AG10803 (cell line): ENCODE measurements at places on chromosomes 1 and 21.

DNA sequence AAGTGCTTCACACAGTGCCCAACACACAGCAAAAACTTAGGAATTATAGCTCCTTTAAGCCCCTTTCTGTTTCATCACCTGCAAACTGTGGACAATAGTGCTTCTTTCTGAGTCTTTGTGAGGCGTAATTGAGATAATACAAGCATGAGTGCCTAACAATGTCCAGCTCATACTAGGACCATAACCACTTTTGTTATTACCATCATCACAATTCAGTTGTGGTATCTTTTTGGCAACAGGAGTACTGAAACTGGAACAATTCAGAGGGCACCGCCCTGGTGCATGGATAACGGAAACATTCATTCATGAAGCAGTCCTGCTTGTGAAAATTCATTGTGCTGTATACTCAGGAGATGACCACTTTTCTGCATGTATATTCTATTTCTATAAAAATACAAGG is 18.2 kb downstream of the DNAJC11 start:
- DNase-seq: no peak

GRCh38 chr1:33327587-33328325 is 6.9 kb upstream of the A3GALT2 start:
- DNase-seq: peak; percentile 99

DNA sequence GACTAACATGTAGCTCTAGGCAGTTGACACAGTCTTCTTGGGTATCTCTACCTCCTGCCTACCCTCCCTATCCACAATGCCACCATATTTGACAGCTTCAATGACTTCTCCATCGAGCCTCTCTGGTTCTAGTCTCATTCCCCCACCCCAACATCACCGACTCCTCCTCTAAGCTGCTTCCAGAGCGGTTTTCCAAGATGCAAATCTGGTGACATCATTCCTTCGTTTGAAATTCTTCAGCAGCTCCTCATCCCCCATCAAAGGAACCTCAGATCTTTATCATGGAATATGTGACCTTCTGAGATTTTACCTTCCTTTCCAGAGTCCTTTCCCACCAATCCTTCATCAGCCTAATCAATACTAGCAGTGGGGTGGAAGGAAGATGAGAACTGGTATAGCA is 352.4 kb upstream of the RUNX1 start:
- peak; percentile 43 for DNase-seq

GRCh38 chr1:93708734-93709481 is 27.3 kb upstream of the BCAR3 start:
- DNase-seq: no peak

DNA sequence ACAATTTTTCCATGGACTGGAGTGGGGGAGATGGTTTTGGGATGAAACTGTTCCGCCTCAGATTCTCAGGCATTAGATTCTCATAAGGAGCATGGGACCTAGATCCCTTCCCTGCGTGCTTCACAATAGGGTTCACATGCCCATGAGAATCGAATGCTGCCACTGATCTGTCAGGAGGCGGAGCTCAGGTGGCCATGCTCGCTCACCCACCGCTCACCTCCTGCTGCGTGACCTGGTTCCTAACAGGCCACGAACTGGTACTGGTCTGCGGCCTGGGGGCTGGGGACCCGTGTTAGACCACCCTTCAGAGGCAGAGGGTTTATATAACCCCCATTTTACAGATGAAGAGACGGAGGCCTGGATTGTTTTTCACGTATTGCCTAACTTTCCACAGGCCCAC is 16.3 kb upstream of the SRSF4 start:
- DNase-seq: no peak

- peak; percentile 47 for DNase-seq
Observed at GRCh38 chr1:179153217-179153616, 71.3 kb downstream of the TOR3A start.

- no peak for DNase-seq
Observed at GRCh38 chr1:55143684-55144083, 71.5 kb downstream of the USP24 start.

- no peak for DNase-seq
Observed at GRCh38 chr1:246564839-246565750, 966 bp downstream of the TFB2M start.

- DNase-seq: no peak
Observed at GRCh38 chr21:15207635-15208370, 143.0 kb upstream of the NRIP1 start.

DNA sequence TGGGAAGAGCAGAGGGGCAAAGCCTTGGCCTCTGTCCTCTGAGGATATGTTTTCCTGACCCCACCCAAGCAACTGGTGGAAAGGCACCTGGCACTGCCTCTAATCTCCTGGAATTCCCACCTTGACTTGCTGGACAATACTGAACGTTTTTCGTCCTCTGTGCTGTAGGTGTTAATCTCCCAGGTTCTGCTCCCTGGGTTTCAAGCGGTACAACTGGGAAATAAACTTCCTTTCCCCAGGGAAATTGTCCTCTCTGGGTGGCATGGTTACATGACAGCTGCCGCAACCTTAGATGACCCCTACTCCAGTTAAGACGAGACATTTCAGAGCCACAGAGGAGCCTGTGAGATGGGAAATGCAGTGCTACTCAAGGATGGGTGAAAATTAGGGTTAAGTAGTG is 57.3 kb upstream of the BCAR3 start:
- no peak for DNase-seq

DNA sequence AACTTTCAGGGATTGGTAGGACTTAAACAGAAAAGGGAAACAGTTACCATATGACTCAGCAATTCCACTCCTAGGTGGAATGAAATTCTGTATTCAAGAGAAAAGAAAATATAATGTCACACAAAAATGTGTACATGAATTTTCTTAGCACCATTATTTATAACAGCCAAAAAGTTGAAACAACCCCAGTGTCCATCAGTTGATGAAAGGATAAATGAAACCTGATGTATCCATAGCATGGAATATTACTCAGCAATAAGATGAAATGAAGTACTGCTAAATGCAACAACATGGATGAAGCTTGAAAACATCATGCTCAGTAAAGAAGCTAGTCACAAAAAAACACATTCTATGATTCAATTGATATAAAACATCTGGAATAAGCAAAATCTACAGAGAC is 15.5 kb downstream of the EEIG2 start:
- peak; percentile 78 for DNase-seq

- DNase-seq: no peak
Observed at GRCh38 chr1:174884038-174884437, 115.7 kb upstream of the CACYBP start.

GRCh38 chr1:220438741-220439140 is 89.2 kb upstream of the MARK1 start:
- DNase-seq: no peak

- no peak for DNase-seq
Observed at GRCh38 chr1:67308136-67308535, 463 bp downstream of the IL12RB2 start.

GRCh38 chr1:3828391-3828790 is 28.6 kb downstream of the CEP104 start:
- DNase-seq: no peak

DNA sequence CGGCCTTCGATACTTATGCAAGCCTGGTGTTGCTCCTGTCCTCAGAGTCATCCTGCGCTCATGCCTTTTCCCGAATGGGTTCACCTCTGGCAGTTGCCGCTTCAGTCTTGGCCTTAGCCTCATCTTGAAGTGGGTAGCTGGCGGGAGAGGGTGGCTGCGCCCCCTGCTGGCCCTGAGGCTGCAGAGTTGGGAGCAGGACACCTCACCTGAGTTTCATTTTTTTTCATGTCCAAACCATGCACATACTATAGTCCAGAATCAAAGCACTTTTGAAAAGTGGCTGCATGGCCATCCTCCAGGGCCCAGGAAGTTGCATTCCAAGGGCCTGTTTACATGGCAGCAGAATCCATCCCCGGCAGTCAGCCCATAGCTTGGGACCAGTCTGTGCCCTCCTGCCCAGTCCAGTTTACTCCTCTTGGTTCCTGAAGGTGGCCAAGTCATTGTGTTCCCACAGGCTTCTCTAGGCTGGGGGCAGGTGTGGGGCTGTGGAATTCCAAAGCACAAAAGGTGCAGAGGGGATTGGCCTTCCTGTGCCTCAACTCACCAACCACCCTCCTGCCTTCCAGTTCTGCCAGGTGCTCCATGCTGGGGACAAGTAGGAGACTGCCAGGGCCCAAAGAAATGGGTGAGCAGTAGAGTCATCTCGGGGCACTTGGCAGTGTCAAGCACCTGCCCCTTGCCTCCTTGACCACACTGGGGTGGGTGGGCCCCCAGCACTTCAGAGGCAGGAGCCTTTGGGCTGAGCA is 44.0 kb downstream of the YARS1 start:
- DNase-seq: peak; percentile 72

- peak; percentile 25 for DNase-seq
Observed at GRCh38 chr1:184485751-184486723, 99.2 kb downstream of the C1orf21 start.

- DNase-seq: no peak
Observed at GRCh38 chr1:40754201-40754600, 29.4 kb upstream of the KCNQ4 start.

DNA sequence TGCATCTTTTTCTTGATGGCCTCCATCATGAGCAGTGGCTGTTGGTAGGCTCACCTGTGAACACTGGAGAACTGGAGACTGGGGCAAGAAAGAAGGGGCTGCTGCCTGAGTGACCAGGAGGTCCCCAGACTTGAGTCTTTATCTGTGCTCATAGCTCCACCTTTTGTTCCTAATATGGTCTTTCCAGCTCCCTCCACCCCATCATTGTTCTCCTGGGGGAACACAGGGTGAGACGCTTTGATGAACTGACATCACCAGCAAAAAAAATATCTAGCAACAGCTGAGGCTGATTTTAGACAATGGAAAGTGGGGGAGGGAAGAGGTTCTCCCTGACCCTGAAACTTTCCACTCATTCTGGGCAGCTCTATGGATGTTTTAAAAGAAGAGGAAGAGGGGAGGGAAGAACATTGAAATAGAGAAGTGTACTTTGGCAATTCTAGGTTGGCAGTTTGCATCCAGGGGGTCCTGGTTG is at the start of gene TPM3:
TPM3 (minus strand) TSS at position 111 of the 472 bp plus-strand sequence; CDS start at position 29, 82 bp downstream.
- DNase-seq: no peak

DNA sequence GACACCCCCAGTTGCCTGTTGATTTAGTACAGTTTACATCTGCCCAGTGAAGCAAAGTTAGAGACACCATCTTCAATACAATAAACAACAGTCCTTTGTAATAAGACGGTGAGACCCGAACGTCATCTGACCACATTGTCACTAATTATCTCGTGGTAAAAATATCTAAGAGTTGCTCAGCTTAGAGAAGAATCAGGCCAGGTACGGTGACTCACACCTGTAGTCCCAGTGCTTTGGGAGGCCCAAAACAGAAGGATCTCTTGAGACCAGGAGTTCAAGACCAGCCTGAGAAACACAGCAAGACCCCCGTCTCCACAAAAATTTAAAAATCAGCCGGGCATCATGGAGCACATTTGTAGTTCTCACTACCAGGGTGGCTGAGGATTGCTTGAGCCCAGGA is 53.5 kb downstream of the CD34 start:
- no peak for DNase-seq

- DNase-seq: no peak
Observed at GRCh38 chr1:80769208-80769750, 1031.5 kb upstream of the ADGRL2 start.

GRCh38 chr21:38282921-38283320 is 26.1 kb downstream of the KCNJ15 start:
- peak; percentile 77 for DNase-seq

GRCh38 chr21:31850886-31851285 is 21.9 kb upstream of the HUNK start:
- DNase-seq: no peak

DNA sequence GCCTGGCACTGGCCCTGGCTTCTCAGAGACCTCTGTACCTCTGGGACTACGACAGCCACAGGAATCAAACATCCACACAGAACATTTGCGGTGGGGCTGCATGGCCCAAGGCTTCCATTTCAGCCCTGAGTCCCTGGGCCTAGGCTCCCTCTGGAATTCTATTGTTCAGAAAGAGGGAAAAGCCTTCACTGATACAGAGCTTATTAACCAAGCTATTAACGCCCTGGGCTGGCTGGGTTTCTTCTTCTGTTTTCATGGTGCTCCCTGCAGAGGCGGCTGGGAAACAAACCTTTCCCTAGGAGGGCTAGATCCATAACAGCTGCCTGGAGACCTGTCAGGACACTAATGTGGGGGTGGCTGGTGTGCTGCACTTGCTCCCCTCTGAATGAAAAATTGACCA is 88.2 kb downstream of the KAZN start:
- DNase-seq: no peak

- DNase-seq: no peak
Observed at GRCh38 chr1:227125929-227126545, 185.9 kb downstream of the COQ8A start.

DNA sequence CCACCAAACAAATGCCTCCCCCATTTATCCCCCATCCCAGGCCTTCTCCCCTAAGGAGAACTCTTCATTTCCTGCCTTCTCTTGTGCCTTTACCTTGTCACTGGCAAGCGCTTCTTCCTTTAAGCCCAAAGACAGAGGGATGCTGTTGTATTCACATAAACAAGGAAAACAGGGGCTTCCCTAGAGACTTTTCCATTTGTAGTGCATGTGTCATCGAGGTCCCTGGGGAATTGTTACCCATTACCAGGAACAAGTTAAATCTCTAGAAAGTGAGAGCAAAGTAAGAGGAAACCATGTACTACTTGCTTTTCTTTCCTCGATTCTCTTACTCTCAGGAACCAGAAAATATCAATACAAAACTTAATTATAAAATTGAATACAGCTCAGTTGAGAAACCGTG is 114.4 kb upstream of the DPT start:
- DNase-seq: no peak

DNA sequence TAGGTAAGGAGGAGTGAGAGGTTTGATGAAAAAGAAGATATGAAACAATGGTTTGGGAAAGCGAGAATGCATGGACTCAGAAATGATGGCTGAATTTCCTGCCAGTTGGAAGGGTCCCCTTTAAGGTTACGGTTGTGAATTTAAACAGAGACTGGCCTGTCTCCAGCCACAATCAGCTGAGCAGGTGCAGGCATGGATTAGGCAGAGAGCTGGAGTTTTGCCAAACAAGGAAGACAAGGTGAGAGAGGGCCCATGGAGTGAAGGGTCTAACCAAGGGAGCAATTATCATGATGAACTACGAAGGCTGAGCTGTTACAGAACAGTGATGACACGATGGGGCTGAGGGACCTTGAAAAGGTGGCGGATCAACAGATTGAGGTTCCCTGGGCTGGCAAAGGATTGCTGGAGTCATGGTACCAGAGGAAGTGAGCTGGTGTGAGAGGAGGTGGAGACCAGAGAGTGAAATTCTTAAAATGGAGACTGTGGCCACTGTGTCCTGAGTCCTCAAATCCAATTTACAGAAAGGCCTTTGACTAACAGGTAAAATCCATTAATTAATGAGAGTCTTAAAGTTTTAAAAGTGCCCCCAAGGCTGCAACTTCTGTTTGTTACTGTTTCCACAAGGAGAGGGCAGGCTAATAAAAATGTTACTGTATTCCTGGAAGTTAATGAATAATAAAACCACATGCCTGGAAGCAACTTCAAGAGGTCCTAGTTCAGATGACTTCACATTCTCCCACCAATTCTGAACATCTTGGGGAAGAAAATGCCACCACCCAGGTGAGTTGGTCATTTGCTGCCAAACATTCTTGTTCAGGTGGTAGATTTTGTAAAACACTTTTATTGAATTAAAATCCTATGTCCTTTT is 41.5 kb downstream of the LHX9 start:
- DNase-seq: no peak
